Stimulated activated CD4-positive, alpha-beta T cell treated with anti-CD3 and anti-CD28 coated beads, Interleukin-1b, Interleukin-23, amount 100 ng/mL, for 24 hours (primary cell): ENCODE measurements at places on chromosomes 7 and 10.

DNA sequence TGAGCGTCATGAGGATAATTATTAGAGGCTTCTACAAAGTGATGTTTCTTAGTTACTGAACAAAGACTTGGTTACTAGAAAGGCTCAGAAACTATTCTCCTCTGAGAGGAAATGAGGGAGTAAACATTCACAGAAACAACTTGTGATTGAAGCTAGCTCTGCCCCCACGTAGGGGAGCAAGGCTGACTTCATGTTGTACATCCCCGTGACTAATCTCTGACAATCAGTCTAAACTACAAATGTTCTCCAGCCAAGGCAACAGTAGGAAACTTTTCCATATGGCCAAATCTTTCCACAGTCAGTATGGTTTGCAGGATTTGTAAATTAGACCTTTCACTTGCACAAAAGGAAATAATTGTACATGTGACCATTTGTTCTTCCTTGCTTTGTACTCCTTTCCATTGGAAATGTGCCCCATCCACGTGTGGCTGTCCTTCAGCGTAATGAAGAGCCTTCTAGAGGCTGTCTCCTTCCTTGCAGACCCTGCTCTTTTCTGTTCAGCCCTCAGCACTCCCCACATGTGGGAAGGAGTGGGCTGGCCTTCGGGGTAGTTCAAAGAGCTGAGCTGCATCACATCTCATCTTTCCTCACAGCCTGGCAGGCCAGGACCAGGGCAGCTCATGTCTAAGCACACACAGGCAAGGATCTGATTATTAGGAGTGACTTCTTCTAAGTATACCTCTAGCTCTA is 93.5 kb downstream of the PCGF5 start:
- DNase-seq: no peak

GRCh38 chr10:75108684-75109458 is 2.6 kb upstream of the SAMD8 start:
- no peak for DNase-seq

GRCh38 chr10:42883993-42884983 is 101.7 kb downstream of the BMS1 start:
- no peak for DNase-seq

DNA sequence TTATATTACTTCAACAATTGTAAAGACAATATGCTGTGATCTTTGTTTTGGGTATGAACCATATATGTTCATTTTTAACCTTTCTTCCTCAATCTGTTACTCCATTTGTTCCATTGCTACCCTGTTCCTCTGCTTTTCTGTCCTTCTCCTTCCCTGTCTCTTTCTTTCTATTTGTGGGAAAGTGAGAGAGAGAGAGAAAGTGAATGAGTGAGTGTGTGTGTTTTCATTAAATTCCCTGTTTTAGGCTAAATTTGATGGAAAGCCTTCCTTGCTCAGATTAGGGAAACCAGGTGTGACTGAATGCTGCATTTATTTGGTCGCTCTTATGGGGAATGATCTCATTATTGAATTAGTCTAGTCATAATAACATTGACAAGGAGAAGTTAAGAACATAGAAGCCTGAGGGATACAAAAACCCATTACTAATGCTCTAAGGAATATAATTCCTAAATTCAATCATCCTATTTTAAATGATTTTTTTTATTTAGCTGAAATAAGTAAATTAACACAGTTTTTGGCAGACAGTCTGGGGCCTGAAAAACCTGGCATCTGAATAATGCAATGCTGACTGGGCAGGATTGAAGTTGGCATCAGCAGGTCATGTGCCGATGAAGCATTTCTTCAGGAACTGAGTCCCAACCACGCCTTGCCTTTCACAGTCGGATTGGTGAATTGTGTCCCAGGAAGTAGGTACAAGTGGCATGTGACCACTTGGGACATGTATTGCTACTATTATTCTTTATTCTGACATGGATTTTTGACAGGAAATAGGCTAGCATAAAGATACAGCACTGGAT is 117.6 kb upstream of the LRGUK start:
- DNase-seq: no peak

DNA sequence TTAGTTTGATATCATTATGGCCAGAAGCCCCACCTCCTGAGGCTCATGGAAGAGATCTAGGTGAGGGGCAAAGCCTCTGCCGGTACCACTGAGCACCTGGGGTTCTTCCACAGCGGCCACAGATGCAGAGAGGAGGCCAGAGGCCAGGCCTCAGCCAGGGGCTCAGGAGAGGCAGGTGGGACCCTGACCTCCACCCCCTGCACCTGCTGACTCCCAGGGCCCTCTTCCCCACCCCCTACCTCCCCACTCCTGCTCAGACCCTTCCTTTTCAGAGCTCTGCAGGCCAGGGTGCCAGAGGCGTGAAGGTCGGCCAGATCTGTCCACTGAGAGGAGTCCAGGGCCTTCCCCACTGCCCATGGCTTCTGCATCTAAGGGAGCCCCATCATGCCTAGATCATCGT is 178.7 kb upstream of the PPP2R2D start:
- DNase-seq: no peak

DNA sequence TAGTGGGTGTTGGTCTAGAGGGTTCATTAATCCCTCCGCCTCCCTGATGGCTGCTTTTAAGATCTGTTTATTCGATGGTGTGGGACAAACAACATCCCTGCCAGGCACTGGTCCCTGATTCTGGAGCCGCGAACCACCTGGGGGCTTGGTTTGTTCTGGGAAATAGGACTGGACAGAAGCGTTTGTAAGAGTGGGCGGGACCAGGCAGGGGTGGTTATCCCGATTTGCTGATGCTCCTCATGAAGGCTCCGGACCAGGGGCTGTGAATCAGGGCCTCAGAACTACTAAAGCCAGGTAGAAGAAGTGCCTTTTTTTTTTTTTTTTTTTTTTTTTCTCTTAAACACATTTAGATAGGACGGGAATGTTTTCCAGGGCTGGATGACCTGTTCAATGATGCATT is 273.4 kb downstream of the WDR37 start:
- DNase-seq: no peak

DNA sequence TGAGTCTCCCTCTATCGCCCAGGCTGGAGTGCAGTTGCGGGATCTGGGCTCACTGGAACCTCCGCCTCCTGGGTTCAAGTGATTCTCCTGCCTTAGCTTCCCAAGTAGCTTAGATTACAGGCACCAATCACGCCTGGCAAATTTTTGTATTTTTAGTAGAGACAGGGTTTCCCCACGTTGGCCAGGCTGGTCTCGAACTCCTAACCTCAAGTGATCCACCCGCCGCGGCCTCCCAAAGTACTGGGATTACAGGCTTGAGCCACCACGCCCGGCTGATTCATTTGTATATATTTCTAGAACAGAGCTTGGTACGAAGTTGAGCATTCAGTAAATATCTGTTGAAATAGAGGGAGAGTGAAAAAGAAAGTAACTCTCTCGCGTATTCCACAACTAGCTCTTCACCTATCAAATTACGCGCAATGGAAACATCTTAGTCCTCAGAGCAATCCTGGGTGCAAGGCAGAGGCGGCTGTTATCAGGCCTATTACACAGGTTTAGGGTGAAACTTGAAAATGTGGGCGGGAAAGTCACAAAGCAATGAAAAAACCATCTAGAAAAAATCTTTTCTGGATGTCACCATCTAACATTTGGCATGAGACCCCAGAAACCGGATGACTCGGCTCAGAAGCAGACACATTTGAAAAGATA is 707 bp upstream of the GHITM start:
- peak; percentile 39 for DNase-seq

DNA sequence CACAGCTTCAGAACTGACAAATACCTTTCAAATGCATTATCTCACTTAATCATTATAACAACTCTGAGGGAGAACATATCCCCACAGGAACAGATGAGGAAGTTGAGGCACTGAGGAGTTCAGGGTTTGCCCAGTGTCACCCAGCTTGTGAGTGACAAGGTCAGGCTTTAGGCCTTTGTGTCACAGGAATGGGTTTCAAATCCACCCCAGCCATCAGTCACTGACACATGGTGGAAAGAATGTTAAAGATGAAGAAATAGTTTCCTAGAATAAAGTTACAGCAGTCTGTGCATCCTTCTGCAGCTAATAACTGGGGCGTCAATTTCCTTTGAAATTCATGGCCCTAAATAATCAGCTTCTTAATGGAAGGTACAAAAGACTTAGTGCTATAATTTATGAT is 37.8 kb downstream of the SGCE start:
- no peak for DNase-seq

DNA sequence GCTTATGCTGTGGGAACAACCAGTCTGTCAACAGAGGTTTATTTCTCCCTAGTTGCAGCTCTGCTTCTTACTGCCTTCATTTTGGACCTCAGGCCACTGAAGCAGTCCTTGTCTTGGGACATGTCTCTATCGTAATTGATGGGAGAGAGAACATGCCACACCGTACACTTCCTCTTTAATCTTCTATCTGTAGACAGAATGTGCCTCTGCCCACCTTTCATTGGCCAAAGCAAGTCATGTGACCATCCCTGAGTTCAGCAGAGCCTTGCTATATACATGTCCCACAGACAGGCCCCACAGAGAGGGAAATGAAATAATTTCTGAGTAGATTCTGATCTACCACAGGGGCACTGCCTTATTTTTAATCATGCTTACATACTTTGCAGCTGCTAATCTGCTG is 98.0 kb downstream of the KCND2 start:
- no peak for DNase-seq

GRCh38 chr7:84105586-84105985 is 89.0 kb downstream of the SEMA3A start:
- no peak for DNase-seq

- no peak for DNase-seq
Measured at GRCh38 chr10:97255512-97256293, 36.7 kb downstream of the ARHGAP19 start.

DNA sequence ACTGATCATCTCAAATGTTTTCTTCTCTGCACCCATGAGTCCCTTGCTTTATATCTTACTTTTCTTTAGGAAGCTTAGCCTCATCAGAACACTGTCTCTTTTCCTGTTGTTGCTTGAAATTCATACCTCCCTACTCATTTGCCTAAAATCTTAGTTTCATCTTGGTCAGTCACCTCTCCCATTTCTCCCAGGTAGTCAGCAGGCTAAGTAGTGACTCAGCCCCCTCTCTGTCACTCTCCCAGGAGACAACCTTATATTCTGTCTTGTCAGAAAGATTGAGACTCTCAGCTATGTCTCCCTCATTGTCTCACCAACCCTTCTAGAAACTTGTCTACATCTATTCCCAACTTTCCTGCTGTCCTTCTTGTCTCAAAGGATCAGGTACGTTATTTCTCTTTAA is 280.9 kb downstream of the BBS9 start:
- DNase-seq: no peak

- DNase-seq: no peak
Measured at GRCh38 chr10:108901781-108902618, 1021.3 kb downstream of the XPNPEP1 start.

DNA sequence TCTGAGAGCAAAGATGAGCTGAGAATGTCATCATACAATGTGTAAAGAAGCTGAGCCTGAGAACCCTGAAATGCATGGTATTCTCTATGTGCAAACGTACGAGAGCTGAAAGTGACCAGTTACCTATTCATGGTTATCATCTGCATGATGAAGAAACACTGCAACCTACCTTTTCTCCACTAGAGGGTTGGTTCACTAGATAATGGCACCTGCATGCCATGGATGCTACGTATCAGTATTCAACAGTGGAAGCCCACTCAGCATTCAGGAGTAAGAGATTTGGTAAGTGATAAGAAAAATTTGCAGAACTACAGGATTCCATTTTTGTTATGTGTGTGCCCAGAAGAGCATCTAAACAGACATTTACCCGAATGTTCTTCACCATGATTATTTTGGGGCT is 145.4 kb downstream of the PTPRN2 start:
- DNase-seq: no peak

- no peak for DNase-seq
Measured at GRCh38 chr10:32417911-32418547, 27.9 kb upstream of the CCDC7 start.

GRCh38 chr10:85857305-85857704 is 509.3 kb downstream of the GRID1 start:
- no peak for DNase-seq

GRCh38 chr7:8516976-8517375 is 83.6 kb downstream of the NXPH1 start:
- DNase-seq: no peak

DNA sequence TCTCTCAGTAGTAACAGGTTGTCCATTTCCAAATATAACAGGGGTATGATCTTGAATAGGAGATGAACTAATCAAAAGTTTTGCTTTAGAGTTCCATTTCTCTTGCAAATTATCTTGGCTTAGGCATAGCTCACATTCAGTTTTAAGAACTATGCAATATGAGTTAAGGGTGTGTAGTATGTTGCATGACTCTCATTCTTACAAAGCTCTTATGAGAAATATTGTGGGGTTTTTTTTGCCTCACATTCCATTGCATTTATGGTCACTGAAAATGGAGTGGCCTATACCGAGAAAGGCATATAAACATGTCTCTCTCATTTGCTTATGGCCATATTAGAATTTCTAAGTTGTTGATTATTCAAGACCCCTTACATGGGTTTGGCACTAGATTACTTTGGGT is 48.5 kb upstream of the LAMB1 start:
- DNase-seq: no peak

DNA sequence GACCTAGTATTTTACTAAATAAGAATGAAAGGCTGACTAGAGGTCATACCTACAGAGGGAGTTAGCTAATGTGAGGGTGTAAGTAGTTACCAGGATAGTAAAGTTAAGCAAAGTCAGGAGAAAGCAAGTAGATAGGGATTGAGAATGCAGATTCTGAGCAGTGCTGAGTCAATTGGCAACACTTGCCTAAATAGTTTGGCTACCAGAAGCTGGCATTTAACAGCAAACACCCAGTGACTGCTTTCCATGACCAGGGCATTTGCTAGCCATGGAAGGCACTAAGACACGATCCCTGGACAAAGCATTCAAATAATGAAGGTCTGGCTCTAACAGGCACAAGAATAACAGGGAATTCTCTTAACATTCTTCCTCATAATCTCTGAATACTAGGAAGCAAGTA is 25.9 kb downstream of the TNKS2 start:
- DNase-seq: no peak

GRCh38 chr10:78727251-78727650 is 341.5 kb upstream of the ZMIZ1 start:
- DNase-seq: no peak

DNA sequence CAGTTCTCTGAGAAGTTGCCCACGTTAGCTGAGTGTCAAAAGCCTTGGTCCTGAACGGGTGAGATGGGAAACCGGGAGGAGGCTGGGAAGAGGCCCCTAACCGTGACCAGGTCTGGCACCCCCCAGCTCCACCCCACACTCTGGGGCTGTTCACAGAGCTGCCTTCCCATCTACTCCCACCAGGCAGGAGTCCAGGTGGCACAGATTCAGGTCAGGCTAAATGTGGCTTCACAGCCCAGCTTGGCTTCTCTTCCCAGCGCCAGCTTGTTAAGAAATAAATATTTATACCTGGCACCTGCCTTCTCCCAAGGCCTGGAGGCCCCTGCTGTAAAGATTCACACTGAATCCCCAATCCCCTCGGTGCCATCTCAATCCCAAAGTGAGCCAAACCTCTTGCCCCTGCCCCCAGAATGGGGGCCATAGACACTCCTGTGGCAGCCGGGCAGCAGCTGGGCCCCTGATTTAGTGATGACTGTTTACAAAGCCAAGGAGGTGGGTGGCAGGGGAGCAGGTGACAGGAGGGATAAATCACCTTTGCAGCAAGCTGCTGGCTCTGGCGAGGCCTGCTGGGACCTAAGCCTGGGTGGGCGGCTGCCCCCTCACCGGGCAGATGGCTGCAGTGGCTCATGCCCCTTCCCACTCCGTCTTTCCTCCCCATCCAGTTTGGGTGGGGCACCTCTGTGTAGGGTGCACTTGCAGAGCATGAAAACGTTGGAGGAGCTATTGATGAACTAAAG is 72.5 kb downstream of the GOLGA7B start:
- DNase-seq: no peak

- no peak for DNase-seq
Measured at GRCh38 chr10:126387931-126388911, at the start of gene ADAM12. Gene ADAM12, minus strand, starts transcription at chr10:126388477. Its CDS starts 332 bp downstream, at chr10:126388145.

- no peak for DNase-seq
Measured at GRCh38 chr10:93416824-93417223, 65.3 kb downstream of the MYOF start.
